Activated CD4-positive, alpha-beta T cell treated with anti-CD3 and anti-CD28 coated beads, Interleukin-2, Interleukin-6, amounts not matched to agents 100 ng/mL and 50 ng/mL, durations not matched to agents 16 hours and 8 hours (primary cell): ENCODE measurements at places on chromosomes 7 and 10.
A peak's percentile ranks its signal among the peaks of the same experiment; 100 is the strongest.

GRCh38 chr10:61343796-61344195 is 109.4 kb downstream of the TMEM26 start:
- no peak for DNase-seq

DNA sequence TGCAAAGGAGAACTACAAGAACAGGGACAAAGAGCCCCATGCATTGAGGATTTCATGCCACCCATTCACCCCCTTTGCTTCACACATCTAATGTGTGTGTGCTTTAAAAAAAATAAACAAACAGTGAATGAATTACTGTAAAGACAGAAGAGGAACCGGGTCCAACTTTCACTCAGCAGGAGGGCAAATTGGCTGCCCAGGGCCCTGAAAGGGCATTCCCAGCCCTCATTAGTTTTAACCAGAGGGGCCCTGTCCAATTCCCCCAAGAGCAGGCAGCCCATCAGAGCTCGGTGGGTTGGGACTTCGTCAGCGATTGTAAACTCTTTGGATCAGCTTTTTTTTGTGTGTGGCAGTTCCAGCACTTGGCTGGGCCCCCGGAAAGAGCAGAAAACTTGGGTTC is 73.6 kb upstream of the PDZD8 start:
- DNase-seq, result no peak

GRCh38 chr10:43861966-43862751 is 213.5 kb upstream of the ZNF32 start:
- no peak for DNase-seq

- no peak for DNase-seq
Observed at GRCh38 chr7:15855525-15856109, 169.1 kb upstream of the MEOX2 start.

DNA sequence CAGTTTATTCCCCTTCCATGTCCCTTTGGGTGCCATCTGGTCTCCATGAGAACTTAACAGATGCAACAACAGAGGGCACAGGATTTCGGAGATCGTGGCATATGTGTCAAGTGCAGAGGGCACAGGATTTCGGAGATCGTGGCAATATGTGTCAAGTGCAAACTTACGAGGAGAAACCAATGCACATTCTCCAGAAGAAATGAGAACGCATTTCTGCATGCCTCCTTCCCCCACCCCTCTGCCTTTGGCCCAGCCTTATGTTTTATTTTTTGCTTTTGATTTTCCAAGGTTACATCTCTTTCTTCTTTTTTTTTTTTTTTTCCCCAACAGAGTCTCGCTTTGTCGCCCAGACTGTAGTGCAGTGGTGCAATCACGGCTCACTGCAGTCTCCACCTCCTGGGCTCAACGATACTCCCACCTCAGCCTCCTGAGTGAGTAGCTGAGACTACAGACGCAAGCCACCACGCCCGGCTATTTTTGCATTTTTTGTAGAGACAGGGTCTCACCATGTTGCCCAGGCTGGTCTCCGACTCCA is 586 bp upstream of the ANKRD26 start:
- DNase-seq, result peak; percentile 36

- peak; percentile 50 for DNase-seq
Observed at GRCh38 chr7:27242555-27243339, at the start of gene EVX1. EVX1 (plus strand) TSS chr7:27242802; CDS start chr7:27243031, 229 bp downstream.

- no peak for DNase-seq
Observed at GRCh38 chr7:55020466-55020871, 1.7 kb downstream of the EGFR start.

DNA sequence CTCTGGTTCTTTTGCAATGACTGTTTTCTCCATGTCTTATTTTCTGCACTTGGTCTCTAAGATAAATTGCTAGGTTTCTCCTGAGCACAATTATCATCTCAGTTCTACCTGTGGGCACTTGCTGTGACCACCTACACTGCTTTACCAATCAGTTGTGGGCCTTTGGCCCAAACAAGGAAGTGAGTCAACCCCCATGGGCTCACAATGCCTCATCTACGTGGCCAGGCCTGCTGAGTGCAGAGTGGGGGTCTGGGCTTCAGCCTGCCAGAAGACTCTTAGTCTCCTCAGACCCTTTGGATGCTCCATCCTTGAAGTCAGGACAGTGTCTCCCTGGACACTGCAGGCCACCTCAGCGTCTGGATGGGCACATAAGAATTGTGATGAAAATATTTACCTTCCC is 20.3 kb downstream of the SCART1 start:
- DNase-seq, result no peak

DNA sequence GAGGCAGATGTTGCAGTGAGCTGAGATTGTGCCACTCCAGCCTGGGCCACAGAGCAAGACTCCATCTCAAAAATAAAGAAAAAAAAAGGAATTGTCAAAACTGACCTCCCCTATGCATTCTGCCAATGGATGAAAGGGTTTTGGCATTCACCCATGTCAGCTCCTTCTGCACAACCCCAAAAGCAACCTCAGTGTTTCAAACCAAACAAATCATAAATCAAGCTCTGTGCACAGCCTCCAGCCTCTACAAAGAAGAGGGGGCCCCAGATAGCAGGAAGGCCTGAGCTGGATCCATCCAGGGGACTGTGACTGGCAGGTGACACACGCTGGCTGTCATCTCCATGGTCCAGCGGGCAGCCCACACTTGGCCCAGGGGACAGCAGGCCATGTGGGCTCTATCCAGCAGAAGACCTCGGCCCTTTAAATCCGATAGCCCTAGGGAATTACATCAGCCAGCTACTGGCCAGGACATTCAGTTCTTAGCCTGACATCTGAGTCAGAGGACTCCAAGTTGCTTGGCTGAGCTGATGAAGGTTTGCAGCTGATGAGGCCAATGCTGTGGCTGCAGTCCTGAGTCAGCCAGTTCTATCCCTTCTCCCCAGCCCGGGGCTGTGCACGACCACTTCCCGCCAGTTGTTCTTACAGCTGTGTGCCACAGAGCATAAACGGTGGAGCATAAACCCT is 52.0 kb upstream of the FIGNL1 start:
- no peak for DNase-seq

DNA sequence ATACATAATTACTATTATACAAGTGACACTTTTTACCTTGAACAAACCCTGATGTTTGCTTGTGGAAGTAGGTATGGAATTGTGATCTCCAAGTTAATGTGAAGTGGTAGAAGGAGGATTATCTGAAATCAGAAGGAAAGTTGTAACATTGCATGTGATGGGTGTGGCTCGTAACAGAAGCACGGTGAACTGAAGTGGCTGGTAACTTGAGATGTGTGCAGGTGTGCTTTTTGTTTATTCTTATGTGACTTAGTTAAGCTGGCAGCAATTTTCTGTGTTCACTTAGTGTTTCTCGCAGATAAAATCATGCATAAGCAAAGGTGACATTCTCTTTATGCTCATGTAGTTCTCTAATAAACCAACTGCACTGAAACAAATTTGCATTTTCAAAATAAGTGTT is 82.3 kb downstream of the ZEB1 start:
- DNase-seq, result no peak

DNA sequence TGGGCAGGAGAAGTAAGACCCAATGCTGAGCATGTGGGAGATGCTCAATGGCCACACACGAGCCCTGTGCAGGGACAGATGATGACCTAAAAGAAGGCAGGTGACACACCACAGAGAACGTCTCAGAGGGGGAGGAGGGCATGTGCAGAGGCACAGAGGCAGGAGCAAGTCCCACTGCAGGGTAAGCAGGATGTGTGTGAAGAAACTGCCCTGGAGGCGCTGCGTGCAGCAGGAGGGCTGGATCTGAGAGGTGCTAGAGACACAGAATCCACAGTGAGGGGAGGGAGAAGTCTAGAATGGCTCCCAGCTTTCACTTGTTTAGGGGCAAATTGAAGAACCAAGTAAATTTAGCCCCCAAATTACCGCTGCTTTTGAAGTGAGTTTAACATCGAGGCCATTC is 14.9 kb downstream of the DYDC2 start:
- DNase-seq, result no peak

- peak; percentile 57 for DNase-seq
Observed at GRCh38 chr7:6637544-6638229, 569 bp downstream of the ZNF316 start.

DNA sequence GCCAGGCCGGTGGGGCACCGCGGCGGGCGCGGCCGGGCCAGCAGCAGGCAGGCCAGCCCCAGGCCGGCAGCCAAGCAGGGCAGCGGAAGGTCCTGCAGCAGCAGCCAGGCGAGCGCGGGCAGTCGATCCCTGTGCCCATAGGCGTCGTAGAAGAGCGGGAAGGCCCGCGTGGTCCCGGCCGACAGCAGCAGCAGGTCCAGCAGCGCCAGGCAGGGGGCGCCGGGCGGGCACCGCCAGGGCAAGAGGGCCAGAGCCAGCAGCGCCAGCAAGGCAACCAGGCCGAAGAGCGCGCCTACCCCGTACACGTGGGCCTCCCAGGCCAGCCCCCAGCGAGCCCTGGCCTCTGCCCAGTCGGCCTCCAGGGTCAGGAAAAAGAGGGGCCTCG is 8.4 kb upstream of the RBM28 start:
- DNase-seq, result peak; percentile 32

- DNase-seq, result peak; percentile 83
Observed at GRCh38 chr10:3068201-3068967, 1.0 kb downstream of the PFKP start.
